Left renal pelvis (tissue), 4 donors: ENCODE measurements at places on chromosomes 5 and 9. TPM values are rescaled to one million over a fixed set of nuclear protein-coding genes. Genes with fewer than 3 reads are reported as not detected.

DNA sequence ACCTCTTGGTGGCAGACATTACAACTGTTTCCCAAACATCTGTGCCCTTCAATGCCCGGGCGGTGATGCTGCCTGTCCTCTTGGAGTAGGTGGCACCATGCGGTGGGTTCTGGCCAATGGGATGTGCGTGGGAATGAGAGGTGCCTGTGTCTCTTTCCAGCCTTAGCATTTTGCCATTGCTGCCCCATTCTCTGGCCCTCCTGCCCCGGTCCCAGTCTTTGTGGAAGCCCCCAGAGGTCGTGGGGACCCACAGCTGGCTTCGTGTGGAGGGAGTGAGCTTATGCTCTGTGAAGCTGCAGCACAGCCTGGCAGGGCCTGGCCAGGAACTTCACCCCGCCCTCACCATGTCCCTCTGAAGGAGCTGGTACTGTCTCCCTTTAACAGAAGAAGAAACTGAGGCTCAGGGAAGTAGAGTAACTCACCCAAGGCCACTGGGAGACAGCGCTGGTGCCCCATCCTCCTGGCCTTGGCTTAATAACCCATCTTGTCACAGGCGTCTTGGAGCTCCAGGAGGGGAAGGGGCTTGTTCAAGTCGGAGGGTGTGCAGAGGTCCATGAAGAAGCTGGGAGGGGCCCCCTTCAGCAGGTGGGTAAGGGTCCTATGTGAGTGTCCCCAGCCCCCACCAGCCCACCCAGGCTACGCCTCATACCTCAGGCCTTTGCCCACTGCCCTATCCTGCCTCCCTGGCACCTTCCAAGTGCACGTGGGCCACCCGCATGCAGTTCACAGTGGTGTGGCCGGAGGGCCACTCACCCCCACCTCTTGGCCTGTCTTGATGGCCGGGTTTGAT is 173.6 kb downstream of the GAPVD1 start:
- DNase-seq, result no peak

GRCh38 chr5:129508606-129509005 is 48.5 kb downstream of the ADAMTS19 start:
- DNase-seq, result no peak

GRCh38 chr9:126299706-126300276 is 26.8 kb upstream of the MVB12B start:
- DNase-seq, result no peak

DNA sequence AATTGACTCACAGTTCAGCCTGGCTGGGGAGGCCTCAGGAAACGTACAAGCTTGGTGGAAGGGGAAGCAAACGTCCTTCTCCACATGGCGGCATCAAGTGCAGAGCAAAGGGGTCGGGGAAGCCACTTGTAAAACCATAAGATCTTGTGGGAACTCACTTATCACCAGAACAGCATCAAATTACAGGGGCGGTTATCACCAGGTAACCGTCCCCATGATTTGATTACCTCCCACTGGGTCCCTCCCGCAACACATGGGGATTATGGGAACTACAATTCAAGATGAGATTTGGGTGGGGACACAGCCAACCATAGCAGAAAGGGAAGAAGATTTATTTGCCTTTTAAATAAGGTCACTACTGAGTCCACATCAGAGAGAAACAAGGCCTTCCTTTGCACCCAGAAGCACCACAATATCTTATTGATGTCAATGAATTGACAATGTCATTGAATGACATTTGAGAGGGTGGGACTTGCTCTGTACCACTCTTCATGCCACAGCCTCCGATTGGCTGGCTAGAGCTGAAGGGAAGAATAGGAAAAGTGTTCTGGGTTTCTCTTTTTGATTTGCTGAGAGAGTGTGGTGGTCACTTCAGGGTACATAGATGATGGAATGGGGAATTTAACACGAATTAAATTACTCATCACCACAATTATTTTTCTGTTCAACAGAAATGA is 11.0 kb downstream of the SKP2 start:
- no peak for DNase-seq

GRCh38 chr5:145511351-145511750 is 323.8 kb downstream of the PRELID2 start:
- no peak for DNase-seq

DNA sequence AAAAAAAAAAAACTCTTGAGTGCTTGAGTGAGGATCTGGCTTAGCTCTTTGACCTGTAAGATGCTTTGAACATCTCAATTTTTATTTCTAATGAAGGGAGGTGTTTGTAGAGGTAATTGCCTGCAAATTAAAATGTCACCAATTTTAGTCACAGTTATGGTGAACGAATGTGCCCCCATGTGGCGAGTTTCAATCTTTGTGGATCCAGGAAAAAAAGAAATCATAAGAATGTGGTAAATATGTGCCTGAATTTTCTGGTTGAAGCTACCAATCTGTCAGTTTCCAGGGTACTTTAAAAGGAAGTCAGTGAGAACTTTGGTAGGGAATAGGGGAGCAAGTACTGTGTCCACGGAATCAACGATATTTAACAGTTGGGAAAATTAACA is 1772.4 kb upstream of the CDH9 start:
- DNase-seq, result no peak

- DNase-seq, result no peak
Observed at GRCh38 chr5:111063709-111064322, 7.7 kb upstream of the TSLP start.

GRCh38 chr5:90888511-90889324 is 330.1 kb downstream of the ADGRV1 start:
- no peak for DNase-seq

- no peak for DNase-seq
Observed at GRCh38 chr9:87716141-87716540, 9.8 kb upstream of the CTSL start.

DNA sequence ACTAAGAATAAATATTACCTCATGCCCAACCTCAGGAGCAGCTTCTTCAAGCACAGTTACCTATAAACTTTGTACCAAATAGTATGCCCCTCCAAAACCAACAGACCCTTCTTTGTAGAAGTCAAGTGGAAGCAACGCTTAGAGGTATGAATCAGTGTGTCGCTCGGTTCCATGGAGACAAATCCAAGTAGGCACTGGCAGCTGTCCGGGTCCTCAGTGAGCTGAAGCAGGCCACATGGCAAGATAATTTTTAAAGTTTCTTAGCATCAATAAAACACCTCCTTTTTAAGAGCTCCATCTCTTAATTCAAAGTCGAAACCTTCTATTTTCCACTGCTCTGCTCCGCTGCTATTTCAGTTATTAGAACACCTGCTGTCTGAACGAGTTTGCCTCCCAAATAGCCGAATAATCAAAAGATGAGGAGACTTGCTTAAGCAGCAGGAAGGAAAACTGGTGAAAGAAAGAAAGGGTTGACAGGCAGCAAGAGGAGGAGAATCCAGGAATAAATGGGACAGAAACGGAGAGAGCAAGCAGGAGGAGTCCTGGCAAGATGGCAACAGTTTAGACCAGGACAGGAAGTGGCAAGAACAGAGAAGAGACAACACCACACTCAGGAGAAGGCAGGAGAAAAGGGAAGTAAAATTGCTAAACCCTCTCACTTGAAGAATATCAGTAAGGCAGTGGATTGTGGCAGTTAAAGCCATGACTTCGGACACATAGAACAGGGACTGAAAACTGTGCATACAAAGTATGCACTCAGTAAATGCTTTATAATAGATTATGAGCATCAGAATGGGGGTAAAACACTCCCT is 65.0 kb downstream of the PPP2R2B start:
- DNase-seq, result no peak

GRCh38 chr5:146474065-146474464 is 26.9 kb downstream of the TCERG1 start:
- DNase-seq, result no peak

- no peak for DNase-seq
Observed at GRCh38 chr5:133383580-133383939, 228.8 kb downstream of the FSTL4 start.

- DNase-seq, result no peak
Observed at GRCh38 chr5:132760601-132761317, 13.5 kb downstream of the CCNI2 start.

DNA sequence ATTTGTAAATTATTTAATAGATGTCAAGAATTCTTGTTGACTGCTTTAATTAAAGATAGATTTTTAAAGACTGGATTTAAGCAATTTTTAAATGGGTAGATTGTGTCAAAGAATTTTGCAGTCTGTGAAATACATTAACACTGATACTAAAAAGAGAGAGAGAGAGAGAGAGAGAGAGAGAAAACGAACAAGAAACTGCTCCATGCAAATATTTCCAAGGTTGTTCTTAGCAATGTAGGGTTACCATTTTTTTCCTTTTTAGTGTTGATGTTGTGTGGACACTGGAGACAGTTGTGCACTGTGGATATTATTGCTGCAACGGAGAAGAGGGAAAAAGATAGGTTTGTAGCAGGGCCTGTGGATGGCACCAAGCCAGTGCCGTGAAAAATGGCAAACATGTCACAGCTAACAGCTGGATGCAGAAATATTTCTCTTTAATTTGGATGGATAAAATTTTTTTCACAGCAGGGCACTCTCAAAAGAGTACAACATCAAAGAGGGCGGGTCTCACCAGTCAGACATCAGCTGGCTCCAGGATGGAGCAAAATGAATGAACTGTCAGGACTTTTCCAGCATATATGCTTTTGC is 58.2 kb downstream of the PRDM6 start:
- no peak for DNase-seq

DNA sequence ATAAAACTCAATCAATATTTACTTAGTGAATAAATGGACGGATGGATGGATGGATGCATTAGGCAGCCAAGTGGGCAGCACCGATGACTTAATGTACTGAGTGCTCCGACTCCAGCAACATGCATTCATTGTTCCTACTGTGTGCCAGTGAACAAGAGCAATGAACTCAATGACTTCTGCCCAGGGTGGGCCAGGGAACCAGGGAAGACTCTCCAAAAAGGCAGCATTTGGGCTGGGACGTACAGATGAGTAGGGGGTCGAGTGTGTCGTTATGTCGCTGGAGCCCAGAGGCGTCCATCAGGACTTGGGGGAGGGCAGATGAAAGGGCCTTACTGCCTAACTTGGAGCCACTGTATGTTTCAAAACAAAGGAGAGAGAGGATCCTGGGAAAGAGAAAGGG is 126.4 kb downstream of the KCNIP1 start:
- DNase-seq, result no peak

DNA sequence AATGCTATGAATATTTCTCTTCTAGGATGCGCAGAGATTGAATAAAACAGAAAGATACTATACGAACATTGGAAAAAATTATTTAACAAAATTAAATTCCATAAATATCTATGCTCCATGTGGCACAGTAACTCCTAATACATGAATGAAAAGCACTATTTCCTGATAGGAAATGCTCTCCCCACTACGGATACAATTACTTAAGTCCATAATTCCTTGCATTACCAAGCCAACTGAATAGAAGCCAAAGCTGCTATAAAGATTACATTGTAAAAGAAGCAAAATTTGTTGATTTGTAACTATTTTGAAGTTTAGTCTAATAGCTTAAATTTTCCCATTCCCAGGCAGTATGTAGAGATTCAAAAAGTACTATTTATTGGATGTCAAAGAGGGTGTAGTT is 61.8 kb upstream of the SNX2 start:
- no peak for DNase-seq

- DNase-seq, result no peak
Observed at GRCh38 chr9:99967457-99967856, 61.0 kb downstream of the STX17 start.

The ABLIM3 gene
- polyA plus RNA-seq, result 2.8 TPM

The ASPN gene
- polyA plus RNA-seq, result 29.8 TPM

The CNTFR gene
- 90.7 TPM for polyA plus RNA-seq

The PRDM9 gene
- not detected for polyA plus RNA-seq

The HRCT1 gene
- polyA plus RNA-seq, result 3.3 TPM

The FRMPD1 gene
- polyA plus RNA-seq, result 0.72 TPM
